OCI-LY7 (cell line): ENCODE measurements at places on chromosomes 16 and 17. TPM values are rescaled to one million over a fixed set of nuclear protein-coding genes. Genes with fewer than 3 reads are reported as not detected.

The PDIA2 gene
- total RNA-seq = not detected in 2 replicates

The CIAO2B gene
- 76.4 and 78.3 TPM in 2 replicates for total RNA-seq

The CCL17 gene
- total RNA-seq = not detected in 2 replicates

The IL21R gene
- 36.7 and 47.0 TPM in 2 replicates for total RNA-seq

The LRRC46 gene
- 1.2 and 2.0 TPM in 2 replicates for total RNA-seq

The ABCA10 gene
- 0.24 TPM in 1 of 2 replicates, not detected in the other for total RNA-seq

The PEX12 gene
- total RNA-seq = 7.6 and 9.5 TPM in 2 replicates

The ALDH3A1 gene
- not detected in 2 replicates for total RNA-seq

The KRTAP4-4 gene
- total RNA-seq = not detected in 2 replicates

The MYH1 gene
- total RNA-seq = not detected in 2 replicates

The ITGAL gene
- 125 and 140 TPM in 2 replicates for total RNA-seq

The DNAAF8 gene
- total RNA-seq = 1.1 TPM in 1 of 2 replicates, not detected in the other

The INTS2 gene
- total RNA-seq = 26.9 and 27.9 TPM in 2 replicates

The TBC1D3B gene
- total RNA-seq = 12.8 and 13.8 TPM in 2 replicates

The FAM171A2 gene
- total RNA-seq = 4.2 and 4.6 TPM in 2 replicates

The AOC3 gene
- total RNA-seq = 2.5 and 3.6 TPM in 2 replicates

The RAB26 gene
- 7.9 and 9.5 TPM in 2 replicates for total RNA-seq

The RRAD gene
- not detected in 2 replicates for total RNA-seq
